ENCODE measurements at places on chromosomes 6 and 20.
A peak's percentile ranks its signal among the peaks of the same experiment; 100 is the strongest.

- DNase-seq, result no peak
These were observed 154.6 kb upstream of the AHI1 start for GRCh38 chr6:135651964-135652755.

DNA sequence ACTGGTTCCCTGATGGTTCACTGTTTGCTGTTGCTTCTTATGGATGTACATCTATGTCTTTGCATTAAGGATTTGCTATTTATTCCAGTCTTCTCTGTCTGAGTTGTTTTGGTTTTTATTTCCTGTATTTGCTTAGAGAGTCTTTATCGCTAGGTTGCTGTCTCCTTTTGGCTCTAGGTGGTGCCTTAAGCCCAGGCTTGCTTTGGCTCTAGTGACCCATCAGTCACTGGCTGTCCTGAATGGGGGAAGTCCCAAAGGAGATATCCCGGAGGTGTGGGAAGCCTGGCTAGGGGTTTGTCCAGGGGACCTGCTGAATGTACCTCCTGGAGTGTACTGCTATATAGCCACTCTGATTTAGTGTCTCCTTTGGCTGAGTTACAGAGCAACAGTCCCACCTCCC lies 53.4 kb downstream of the MCHR2 start:
- DNase-seq, result no peak

GRCh38 chr6:46484081-46484820 lies 7.0 kb downstream of the RCAN2 start:
- no peak for DNase-seq

DNA sequence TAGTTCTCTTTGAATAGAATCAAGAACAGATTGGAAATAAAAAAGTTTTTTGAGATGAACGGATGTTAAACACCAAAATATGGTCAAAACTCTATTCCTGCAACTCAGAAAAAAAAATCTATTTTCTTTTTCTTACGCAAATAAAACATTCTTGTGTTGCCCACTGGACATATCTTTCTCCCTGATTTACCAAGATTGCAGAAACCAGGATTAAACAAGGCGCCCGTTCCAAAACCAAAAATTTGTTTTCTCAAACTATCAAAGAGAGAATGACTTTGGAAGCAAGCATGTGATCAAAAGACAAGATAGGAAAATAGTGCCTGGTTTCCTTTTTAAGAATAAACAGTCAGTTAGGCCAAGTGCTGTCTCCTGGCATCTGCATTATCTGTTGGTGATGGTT lies 273.1 kb downstream of the CLIC5 start:
- no peak for DNase-seq

- DNase-seq, result no peak
These were observed 71.3 kb upstream of the STXBP5 start for GRCh38 chr6:147132889-147133288.

DNA sequence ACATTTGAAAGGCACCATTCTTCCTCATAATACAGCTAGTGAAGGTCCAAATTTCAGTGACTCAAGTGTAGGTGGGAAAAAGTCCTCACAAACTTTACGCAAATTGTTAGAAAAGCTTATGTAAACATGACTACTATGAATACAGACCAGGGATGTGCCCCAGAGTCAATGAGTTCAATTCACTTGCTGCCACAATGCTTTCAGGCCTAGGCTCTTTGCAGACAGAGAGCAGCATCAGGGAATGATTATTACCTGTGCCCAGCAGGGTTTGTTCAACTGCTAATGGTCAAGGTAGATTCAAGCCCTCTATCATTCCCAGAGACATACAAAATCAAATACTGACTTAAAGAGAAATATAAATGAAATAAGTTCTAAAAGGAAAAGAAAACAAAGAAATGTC lies 84.0 kb downstream of the LAMA2 start:
- DNase-seq, result no peak

DNA sequence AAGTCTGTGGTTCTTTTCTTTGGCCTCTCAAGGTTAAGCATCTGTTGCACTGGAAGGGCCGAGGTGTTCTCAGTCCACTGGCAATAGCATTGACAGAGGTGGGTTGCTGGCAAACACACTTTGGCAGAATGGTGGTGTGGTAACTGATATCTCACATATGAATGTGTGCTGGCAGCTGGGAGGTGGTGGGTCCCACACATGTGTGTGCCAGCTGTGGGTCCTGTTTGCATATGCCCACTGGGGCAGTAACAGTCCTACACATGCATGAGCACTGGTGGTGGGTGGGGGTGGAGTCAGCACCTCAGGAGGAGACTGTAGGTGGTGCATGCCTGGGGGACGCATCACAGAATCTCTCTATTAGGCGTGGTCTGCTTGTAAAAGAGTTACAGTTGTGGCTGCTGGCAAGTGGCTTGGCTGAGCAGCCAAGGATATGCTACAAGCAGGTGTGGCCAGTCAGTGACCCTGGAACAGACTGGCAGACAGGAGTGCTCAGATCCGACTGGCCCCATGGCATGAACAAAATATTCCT lies 934.3 kb downstream of the GRIK2 start:
- no peak for DNase-seq

DNA sequence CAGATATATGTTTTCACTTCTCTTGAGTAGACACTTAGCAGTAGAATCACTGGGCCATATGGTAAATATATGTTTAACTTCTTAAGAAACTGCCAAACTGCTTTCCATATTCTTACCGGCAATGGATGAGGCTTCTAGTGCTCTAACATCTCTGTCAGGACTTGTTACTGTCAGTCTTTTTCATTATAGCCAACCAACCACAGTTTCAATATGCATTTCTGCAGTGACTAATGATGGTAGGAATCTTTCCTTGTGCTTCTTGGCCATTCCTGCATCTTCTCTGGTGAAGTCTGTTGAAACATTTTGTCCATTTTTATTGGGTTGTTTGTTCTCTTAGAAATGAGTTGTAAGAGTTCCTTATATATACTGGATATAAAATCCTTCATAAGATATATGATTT lies 66.0 kb upstream of the SYNDIG1 start:
- no peak for DNase-seq

GRCh38 chr6:63565727-63566596 lies 6.3 kb upstream of the LOC128125822 start:
- no peak for DNase-seq

- no peak for DNase-seq
These were observed 110.5 kb downstream of the ANKRD60 start for GRCh38 chr20:58117944-58118343.

DNA sequence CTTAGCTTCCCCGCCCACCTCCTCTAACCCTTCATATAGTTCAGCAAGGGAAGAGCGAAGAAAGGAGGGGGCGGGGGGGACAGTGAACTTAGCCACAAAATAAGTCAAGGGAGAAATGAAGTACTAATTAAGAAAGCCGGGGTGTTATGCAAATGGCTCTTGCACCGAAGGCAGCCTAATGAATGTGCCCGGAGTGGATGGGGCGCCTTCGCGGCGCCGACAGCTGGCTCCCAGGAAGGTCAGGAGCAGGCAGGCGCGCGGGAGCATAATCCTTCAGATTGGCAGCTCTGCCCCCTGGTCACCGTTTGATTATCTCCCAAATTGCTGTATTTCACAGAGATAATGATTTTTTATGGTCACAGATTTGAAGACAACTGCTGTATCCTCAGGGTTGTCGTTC lies 395.1 kb downstream of the TFAP2B start:
- DNase-seq, result peak; percentile 57

DNA sequence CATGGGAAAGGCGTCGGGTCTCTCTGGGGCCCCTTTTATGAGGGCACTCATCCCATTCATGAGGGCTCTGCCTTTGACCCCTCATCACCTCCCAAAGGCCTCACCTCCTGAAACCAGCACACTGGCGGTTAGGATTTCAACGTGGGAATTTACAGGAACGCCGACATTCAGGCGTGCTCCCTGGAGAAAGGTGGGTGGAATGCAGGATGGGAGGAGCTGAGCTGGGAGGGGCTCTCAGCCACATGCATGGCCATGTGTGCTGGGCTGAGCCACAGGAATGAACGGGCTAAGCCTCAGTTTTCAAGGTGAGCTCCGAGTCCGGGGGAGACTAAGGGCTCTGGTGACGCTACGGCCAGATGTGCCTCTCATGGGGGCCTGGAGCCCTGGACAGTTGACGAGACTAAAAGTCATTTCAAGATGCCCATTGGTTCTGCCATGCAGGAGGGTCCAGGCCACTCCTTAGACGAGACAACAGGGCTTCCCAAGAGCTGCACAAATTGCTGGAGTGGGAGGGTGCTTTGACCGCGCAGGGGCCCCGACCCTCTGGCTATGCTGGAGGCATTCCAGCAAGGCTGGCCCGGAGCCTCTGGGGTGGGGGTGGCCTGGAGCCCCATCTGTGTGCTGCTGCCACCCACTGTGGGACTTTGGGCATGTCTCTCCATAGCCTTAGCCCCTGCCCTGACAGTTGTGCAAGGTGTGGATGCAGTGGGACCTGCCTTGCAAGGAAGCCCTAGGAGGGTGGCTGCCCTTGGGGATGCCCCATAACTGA lies 3.8 kb upstream of the ARFGAP1 start:
- DNase-seq, result no peak

- no peak for DNase-seq
These were observed 46.9 kb upstream of the ARMC2 start for GRCh38 chr6:108801366-108801765.

DNA sequence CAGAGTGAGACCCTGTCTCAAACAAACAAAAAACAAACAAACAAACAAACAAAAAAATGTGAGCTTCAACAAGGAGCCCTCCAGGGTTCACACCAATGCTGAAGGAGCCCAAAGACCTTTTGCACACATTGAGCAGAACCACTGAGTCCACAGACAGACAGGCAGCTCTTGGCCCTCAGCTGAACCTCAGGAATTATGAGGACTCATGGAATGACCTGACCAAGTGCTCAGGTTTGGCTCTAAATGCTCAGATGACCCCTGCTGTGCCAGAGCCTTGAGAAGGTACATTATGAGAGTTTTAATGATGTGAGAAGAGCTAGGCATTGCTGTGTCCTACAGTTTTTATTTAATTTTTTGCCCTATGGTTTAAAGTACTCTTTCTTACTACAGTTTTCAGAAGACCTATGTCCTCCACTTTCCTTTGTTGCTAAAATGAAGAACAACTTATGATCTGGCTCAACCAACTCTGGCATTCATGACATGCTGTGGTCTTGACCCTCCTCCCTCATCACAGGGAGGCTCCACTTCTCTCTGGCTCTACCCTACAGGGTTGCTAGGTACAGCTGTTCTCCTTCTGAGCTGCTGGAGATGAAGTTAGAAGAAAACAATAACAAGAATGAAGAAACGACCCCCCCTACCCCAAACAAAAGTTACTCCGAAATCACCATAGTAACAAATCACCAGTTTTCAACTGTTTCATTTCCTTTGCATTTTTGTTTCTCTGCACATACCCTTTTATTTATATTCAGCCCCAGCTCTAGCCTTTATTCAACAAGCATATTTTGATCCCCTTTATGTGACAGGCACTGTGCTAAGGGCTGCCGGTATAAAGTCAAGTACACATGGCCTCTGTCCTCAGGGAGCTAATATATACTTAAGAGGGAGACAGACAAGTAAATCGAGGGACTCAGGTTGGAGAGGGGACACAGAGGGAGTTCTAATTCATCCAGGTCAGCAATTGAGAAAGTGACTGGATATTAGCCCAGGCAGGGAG lies 128.7 kb upstream of the TRAF3IP2 start:
- no peak for DNase-seq

GRCh38 chr6:64990652-64991304 lies 716.2 kb downstream of the EYS start:
- DNase-seq, result no peak

DNA sequence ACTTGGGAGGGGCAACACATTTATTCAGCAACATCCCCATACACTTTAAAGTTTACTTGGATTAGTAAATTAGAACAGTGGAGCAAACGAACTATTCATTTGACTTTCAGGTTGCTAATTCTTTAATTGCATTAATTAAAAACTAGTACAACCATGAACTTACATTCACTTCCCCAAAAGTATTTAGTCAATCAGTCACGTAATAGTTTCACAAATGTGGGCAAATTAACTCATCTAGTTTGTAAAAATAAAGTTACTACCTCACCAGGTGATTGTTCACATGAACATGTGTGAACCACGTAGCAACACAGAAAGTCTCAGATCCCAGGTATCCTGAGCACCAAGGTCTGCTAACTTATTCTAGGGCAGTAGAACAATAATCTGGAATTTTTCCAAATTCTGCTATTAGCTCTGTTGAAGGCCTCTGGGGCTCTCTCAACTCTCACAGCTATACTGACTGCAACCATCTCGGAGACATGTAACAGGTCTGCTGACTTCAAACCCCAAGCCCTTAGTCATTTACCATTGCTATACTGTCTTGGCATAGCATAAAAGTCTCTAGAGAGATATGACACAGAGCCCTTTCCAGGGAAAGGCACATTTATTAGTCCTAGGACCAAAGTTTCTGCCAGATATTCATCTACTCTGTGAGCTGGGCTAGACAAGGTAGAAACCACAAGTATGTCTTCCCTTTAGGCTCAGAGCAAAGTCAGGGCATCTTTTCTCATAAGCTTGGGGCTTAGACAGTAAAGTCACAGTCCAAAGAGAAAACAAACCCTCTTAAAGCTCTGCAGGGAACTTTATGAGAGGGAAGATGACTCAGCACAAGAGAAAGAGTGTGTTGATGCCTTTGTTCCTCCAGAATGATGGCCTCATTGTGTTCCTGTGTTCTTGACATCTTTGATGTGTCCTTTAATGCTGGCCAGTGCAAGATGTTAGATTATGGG lies 50.9 kb upstream of the CCDC28A start:
- DNase-seq, result no peak

DNA sequence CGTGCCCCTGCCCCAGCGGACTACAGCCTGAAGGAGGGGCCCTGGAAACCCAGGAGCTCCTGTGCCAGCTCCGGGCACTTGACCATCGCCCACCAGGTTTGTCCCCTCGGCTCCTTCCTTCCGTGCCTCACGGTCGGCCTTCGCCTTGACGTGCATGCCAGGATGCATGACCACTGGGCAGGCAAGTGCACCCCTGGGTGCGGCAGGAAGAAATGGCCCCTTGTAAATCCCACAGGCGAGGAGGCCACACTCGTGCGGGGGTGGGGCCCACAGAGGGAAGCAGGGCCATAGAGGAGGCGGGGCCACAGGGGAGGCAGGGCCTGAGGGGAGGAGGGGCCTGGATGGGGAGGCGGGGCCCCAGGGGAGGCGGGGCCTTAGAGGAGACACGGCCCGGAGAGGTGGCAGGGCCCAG lies 81.7 kb downstream of the YTHDF1 start:
- no peak for DNase-seq

GRCh38 chr6:3287976-3288707 lies 29.4 kb downstream of the PSMG4 start:
- no peak for DNase-seq

DNA sequence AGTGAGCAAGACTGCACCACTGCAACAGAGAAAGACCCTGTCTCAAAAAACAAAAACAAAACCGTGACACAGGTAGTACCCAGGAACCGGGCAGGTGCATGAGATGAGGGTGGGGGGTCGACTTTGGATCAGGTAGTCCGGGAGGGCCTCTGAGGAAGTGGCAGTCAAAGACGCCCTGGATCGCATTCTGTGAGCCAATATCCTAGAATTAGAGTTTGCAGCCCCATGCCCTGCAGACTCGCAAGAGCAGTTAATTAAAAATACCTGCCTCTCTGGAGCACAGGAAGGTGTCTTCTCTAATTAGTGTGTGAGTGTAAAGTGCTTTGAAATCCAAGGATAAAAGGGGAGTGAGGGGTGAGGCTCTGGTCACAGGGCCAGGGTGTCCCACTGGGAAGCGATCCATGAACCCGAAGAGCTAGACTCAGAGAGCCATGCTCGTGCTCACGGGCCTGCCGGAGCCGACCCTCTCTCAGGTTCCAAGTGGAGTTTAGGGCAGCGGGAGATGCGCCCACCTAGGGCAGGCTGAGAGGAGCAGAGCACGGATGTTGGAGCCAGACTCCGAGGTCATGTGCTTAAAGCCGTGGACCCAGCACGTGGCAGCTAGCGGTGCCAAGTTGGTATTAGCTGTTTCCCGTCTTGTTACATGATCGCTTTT lies 74.7 kb upstream of the PTPN1 start:
- DNase-seq, result no peak

- DNase-seq, result no peak
These were observed 1.8 kb downstream of the GTPBP2 start for GRCh38 chr6:43627008-43627825.
